Stimulated activated CD4-positive, alpha-beta T cell treated with anti-CD3 and anti-CD28 coated beads, Interleukin-4, amount 100 ng/mL, for 4 hours (primary cell): ENCODE measurements at places on chromosomes 2 and 18.

GRCh38 chr18:50590593-50590992, 30.7 kb downstream of the MAPK4 start:
- DNase-seq: no peak

GRCh38 chr2:237639836-237640220, 12.4 kb downstream of the LRRFIP1 start:
- DNase-seq: no peak

DNA sequence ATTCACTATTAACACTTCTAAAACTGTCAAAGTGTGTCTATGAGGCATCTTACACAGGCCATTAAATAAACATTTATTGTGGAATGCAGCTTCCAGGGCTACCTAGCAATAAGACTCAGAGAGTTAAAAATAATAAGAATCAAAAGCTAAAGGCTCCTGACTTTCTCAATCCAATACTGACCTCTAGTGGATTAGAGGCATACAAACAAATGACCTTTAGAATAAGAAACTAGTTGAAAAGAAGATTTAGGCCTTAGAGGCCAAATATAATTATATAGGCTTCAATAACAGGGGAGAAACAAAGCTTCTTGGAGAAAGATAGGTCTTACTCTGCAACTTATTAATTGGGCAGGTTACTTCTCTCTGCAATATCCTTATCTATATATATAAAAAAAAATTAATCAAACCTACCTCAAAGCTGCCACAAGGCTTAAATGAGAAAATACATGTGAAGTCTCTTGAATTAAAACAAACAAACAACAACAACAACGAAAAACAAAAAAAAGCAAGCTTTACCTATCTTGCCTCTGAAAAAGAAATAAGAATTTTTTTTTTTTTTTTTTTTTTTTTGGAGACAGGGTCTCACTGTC, 246.1 kb downstream of the EXOC6B start:
- no peak for DNase-seq

- no peak for DNase-seq
Measured at GRCh38 chr2:125526093-125526492, 1129.9 kb upstream of the GYPC start.

GRCh38 chr2:23541503-23542229, 156.7 kb downstream of the KLHL29 start:
- no peak for DNase-seq

DNA sequence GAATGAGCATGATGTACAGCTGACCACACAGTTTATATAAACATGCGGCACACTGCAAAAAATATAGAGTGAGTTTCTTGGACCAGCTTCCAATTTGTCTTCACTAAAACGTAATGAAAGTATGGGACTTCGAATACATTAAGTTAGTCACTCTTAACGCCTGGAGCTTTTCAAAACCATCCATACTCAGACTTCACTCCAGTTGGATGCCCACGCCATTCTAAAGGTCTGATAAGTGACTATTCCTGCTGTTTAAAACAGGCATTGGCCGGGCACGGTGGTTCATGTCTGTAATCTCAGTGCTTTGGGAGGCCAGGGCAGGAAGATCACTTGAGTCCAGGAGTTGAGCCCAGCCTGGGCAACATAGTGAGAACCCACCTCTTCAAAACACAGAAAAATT, 84.6 kb downstream of the MYL12B start:
- DNase-seq: no peak

DNA sequence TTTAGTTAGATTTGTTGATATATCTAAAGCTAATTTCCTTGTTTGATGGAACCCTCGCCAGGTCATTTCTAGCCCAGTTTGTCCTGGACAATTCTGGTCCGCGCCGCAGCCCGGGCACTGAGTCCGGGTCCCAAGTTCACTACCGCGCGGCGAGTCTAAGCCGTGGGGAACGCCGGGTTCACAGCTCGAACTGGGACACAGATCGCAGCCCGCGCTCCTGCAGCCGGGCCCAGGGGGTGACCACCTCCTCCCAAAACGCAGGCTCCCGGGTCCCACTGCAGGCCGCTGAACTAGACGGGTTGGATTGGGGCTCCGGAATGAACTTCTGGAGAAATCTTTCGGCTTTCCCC, 681 bp downstream of the ACADL start:
- no peak for DNase-seq

- no peak for DNase-seq
Measured at GRCh38 chr2:9255416-9255815, 48.8 kb downstream of the ASAP2 start.

GRCh38 chr2:205407984-205408383, 274.3 kb upstream of the NRP2 start:
- DNase-seq: no peak

DNA sequence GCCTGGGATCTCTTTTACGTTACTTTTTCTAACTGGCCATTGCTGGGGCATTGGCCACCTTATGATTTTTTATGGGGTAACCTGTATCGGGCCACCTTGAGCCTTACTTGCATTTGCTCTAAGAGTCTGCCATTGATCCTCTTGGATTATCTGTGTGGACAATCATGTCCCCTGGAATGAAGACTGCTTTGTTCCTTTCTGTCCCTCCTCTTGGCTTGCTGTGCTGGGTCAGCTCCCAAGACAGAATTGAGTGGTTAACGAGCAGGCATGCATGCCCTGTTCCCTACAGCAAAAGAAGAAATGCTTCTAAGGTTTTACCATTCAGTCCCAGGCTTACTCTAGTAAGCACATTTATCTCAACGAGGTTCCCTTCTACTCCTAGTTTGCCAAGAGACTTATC, 46.3 kb downstream of the MAL start:
- DNase-seq: no peak

DNA sequence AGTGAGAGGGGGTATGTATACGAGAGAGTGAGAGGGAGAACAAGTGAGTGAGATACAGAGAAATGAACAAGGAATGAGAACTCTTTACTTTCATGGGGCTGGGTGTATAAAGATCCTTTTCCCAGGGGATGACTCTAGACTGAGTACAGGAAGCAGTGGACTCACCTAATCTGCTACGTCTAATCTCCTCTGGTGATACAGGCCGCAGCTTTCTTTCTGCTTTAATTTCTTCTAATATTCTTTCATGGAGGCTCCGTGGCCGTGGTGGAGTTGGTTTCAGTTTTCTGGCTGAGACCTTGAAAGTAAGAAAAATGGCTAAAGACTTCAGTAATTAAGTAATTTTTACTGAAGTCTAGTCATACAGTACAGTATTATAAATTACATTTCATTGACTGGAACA, 85.2 kb downstream of the PRELID3A start:
- no peak for DNase-seq

DNA sequence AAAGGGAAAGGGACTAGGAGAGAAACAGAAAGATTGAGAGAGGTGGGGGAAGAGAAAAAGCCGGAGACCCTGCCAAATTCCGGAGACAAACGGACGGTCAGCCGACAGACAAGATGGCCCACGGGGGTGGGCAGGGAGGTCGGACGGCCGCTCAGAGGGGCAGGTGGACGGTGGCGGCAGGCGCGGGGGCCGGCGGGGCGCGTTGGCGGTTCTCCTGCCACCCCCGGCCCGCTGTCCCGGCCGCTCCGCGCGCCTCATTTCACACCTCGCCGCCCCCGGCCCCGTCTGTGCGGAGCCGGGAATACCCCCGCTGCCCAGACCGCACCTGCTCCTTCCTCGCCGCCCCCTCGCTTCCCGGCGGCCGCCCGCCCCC, 935 bp downstream of the SLC30A3 start:
- DNase-seq: no peak

GRCh38 chr2:55810622-55811020, 113.0 kb downstream of the EFEMP1 start:
- no peak for DNase-seq

- DNase-seq: no peak
Measured at GRCh38 chr2:10405448-10405847, 42.7 kb downstream of the ODC1 start.

- no peak for DNase-seq
Measured at GRCh38 chr18:57595347-57595746, 8.8 kb upstream of the FECH start.

- no peak for DNase-seq
Measured at GRCh38 chr2:129240061-129240460, 739.4 kb upstream of the RAB6C start.

DNA sequence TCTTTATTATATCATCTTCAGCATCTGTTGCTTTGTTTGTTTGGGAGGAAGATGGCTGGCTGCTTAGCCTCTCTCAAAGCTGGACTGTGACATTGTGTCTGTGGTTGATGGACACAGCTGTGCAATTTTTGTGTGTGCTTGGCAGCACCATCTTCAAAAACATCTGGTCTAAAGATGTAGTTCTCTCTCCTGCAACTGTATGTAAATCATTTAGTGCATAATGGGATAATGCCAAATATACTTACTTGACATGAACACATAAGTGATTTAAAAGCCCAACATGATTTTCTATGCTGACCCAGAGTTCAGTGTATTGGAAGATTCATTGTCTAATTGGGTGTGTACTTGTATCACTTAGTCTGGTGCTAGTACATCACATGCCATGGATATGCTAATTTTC, 112.2 kb downstream of the MAP4K4 start:
- no peak for DNase-seq

DNA sequence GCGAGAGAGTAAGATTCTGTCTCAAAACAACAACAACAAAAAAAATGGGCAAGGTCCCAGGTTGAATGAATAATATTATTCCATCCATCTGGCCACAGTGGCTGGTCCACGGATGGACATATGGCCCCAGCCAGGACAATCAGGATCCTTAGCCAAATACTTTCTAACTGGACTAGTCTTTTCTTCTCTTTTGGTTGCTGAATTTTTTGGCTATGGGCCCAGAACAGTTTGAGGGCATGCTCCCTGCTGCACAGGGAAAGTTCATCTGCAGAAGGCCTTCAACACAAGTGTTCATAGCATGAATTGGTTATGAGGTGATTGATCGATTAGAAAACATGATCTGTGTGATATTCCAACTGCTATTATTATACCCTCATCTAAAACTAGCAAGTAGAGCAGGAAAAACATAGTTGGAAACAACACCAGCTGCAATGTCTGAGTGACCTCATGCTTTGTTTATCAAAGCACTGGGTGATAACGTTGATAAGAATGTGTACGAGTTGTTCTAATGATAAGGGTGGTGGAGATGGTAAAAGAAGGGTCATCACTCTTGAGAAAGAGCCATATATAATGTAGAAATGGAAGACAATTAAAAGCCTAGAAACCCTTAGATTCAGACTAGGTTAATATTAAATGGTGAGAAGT, 47.8 kb upstream of the RNF103 start:
- no peak for DNase-seq
